Left kidney (tissue), 8 donors: ENCODE measurements at places on chromosomes 13 and 19. TPM values are rescaled to one million over a fixed set of nuclear protein-coding genes. Genes with fewer than 3 reads are reported as not detected.

DNA sequence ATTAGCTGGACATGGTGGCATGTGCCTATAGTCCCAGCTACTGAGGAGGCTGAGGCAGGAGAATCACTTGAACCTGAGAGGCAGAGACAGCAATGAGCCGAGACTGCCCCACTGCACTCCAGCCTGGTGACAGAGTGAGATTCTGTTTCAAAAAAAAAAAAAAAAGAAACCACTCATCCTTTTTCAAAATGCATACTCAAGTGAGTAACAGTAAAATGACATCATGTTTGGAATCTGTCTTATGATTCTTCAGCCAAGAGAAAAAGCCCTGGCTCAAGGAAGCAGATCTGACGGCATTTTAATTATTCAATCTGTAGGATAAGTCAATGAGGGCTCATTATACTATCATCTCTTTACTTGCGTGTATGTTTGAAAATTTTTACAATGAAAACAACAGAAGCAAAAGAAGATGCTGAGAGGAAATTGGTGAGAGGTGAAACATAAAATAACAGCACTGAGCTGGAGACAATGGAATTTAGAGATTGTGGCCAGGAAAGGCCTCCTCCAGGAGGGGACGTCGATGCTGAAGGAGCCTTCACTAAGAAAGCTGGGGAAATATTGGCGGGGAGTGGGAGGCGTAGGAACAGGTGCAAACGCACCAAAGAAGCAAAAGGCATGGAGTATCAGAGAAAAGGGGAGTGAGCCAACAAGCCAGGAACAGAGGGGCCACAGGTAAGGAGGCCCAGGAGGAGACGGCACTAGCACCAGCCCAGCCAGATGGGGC, 12.9 kb upstream of the CCNE1 start:
- DNase-seq: no peak

Gene ACP4
- 0.23 TPM for polyA plus RNA-seq

Gene ZNF14
- 15.4 TPM for polyA plus RNA-seq

DNA sequence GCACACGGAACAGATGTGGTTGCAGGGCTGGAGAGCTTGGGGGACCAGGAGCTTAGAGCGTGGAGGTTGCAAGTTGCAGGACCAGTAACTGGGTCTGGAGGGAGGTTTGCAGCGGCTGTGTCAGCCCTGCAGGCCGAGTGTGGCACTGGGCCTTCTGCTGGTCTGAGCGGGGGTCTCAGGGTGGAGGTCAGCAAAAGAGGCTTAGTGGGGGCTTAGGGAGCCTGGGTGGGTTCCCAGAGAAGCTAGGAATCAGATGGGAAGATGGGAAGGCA, 5.8 kb upstream of the HCN2 start:
- DNase-seq: no peak

DNA sequence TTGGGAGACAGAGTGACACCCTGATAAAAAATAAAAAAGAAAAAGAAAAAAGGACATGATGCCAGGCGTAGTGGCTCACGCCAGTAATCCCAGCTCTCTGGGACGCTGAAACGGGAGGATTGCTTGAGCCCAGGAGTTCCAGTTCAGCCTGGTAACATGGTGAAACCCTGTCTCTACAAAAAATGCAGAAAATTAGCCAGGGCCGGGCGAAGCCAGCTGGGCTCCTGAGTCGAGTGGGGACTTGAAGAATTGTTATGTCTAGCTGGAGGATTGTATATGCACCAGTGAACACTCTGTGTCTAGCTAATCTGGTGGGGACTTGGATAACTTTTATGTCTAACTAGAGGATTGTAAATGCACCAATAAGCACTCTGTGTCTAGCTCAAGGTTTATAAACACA, 32.3 kb downstream of the TMPRSS9 start:
- no peak for DNase-seq

- DNase-seq: no peak
Observed at GRCh38 chr13:42525035-42525504, 48.9 kb upstream of the TNFSF11 start.

Gene PABPC3
- 1.7 TPM for polyA plus RNA-seq

DNA sequence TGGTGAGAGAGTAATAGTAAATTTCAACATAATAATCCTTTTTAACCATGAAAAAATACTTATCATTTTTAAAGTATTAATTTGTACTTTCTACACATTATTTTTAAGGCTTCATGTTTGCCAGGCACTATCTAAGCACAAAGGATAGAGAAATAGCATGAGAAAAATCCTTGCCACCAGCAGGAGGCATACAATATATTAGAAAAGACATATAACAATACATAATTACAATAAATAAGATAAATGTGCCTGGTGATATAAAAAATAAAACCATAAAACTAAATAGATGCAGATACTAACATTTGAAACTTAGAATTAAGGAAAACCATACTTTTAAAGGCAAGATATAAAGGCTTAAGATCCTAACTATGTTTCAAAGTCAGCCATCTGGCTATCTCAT, 1256.4 kb downstream of the DIAPH3 start:
- no peak for DNase-seq

- peak; percentile 32 for DNase-seq
Observed at GRCh38 chr19:17553256-17553655, 2.2 kb upstream of the COLGALT1 start.

Gene PRODH2
- polyA plus RNA-seq: 39.3 TPM

Gene LGALS7B
- not detected for polyA plus RNA-seq

Gene RSPH6A
- not detected for polyA plus RNA-seq

Gene GPC6
- polyA plus RNA-seq: 66.0 TPM

DNA sequence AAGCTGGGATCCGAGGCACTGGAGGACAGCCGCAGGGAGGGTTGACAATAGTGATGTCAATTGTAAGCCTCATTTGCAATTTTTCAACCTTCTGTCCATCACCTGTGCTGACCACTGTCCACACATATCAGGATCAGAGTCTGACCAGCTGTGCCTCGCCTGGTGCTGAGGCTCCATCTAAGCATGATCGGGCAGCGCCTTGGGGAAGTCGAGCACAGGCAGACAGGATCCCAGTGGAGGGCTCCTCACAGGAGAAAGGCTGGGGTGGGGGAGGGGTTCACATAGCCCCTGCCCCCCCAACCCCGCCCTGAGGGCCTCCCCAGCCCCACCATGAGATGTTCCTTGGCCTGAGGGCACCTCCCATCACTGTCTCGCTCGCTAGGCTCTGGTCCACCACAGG, 60.3 kb downstream of the RAB20 start:
- no peak for DNase-seq
